ENCODE measurements at places on chromosomes 4 and X.

DNA sequence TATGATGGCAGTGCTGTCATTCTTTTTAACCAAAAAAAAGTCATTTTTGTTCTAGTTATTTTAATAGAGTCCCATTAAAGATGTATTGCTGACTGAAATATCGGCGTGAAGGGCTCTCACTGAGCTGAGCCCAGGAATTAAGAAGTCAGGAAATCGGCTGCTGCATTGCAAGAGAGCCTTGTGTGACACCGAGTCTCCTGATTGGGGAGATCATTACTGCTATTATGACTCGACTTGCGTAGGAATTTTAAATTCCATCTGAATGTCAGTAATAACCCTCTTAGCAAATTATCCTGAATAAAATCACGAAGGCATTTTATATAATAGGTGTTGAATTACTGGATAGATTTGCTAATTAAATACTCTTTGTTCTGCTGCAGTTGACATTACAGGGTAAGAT lies 111.5 kb downstream of the POLA1 start:
- no peak overlapping the region for H3K27ac ChIP-seq
- H3K4me1 ChIP-seq: peaks cover 10% of the 10 kb centered on the region
- H3K27me3 ChIP-seq: no peaks in the 10 kb centered on the region
- DNase-seq: no peak
- peaks cover 8% of the 10 kb centered on the region for H3K36me3 ChIP-seq

DNA sequence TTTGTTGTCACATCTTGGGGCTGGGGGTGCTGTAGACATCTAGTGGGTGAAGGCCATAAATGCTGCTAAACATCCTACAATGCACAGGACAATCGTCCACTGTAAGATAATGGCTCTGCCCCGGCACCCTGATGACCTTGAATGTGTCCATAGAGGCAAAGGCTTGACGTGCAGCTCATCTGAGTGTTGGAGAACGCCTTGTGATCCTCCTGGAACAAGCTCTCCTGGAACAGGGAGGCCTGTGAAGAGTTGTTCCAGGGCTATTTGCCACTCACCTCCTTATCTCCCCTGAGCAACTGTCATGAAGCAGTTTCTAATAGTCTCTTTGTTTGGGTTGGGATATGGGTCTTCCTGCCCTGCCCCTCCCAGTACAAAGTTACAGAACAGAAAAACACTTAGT lies 15.2 kb upstream of the PCYT1B start:
- H3K4me3 ChIP-seq: no peak overlapping the region
- peaks cover 4% of the 10 kb centered on the region for H3K36me3 ChIP-seq
- peaks cover 9% of the 10 kb centered on the region for H3K4me1 ChIP-seq
- no peaks in the 10 kb centered on the region for H3K27me3 ChIP-seq

DNA sequence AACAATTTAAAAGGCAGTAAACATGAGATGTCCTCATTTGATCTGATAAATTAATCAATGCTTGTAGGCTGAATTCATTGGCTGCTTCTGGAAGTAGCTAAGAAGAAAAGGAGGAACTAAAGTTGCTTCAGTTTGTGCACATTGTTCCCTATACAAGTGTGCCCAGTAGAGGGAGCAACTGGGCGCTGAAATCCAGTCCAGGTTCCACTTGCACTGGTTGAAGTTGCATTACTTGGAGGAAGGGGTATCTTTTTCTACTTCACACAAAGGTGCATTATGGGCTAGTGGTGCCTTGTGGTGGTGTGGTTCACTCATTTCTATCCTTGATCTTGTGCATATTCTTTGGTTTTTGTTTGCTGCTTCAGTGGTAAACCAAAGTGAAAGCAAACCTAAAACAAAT lies 67.9 kb upstream of the SOX3 start:
- no peaks in the 10 kb centered on the region for H3K4me1 ChIP-seq
- H3K36me3 ChIP-seq: no peaks in the 10 kb centered on the region
- H3K27ac ChIP-seq: no peak overlapping the region
- H3K27me3 ChIP-seq: peaks cover 3% of the 10 kb centered on the region
- peak; percentile 34 for DNase-seq

DNA sequence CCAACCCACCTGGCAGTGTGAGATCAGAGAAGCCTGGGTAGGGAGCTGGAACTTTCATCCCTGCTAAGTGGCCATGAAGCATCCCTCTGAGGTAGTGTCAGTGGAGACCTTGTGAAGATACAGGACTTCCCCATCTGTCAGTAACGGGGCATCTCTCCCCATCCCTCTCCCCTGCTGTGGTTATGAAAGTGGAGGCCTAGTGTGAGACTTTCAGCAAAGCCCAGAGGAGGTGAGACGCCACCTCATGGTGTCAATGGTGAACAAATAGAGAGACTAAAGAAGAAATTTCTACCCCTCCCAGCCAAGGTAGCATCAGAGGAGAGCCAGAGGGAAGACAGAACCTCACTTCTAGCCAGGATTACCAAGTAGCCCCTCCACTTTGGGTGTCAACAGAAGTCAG lies 150.2 kb downstream of the VEGFC start:
- no peak overlapping the region for H3K27ac ChIP-seq
- no peak for DNase-seq
- no peaks in the 10 kb centered on the region for H3K4me1 ChIP-seq
- H3K27me3 ChIP-seq: no peaks in the 10 kb centered on the region
- H3K4me3 ChIP-seq: no peak overlapping the region
- H3K36me3 ChIP-seq: no peaks in the 10 kb centered on the region

- H3K36me3 ChIP-seq: peaks cover 2% of the 10 kb centered on the region
- H3K27me3 ChIP-seq: no peaks in the 10 kb centered on the region
- no peak overlapping the region for H3K27ac ChIP-seq
- DNase-seq: no peak
Observed at GRCh38 chrX:65741823-65742222, 74.4 kb downstream of the MSN start.

GRCh38 chr4:55838356-55838755 lies 15.1 kb upstream of the EXOC1 start:
- H3K4me3 ChIP-seq: no peak overlapping the region
- H3K27ac ChIP-seq: no peak overlapping the region
- H3K4me1 ChIP-seq: no peaks in the 10 kb centered on the region
- peaks cover 2% of the 10 kb centered on the region for H3K27me3 ChIP-seq
- DNase-seq: no peak
- no peaks in the 10 kb centered on the region for H3K36me3 ChIP-seq

GRCh38 chr4:88854481-88854880 lies 156.9 kb upstream of the NAP1L5 start:
- H3K36me3 ChIP-seq: no peaks in the 10 kb centered on the region
- DNase-seq: no peak
- H3K27ac ChIP-seq: no peak overlapping the region
- H3K4me1 ChIP-seq: no peaks in the 10 kb centered on the region

GRCh38 chr4:6405397-6405706 lies 67.1 kb downstream of the PPP2R2C start:
- H3K4me3 ChIP-seq: no peak overlapping the region
- H3K4me1 ChIP-seq: peaks cover 10% of the 10 kb centered on the region
- no peak overlapping the region for H3K27ac ChIP-seq
- DNase-seq: no peak
- peaks cover 29% of the 10 kb centered on the region for H3K27me3 ChIP-seq
- no peaks in the 10 kb centered on the region for H3K36me3 ChIP-seq

GRCh38 chr4:32499171-32499570 lies 1779.0 kb downstream of the PCDH7 start:
- H3K27ac ChIP-seq: no peak overlapping the region
- H3K27me3 ChIP-seq: no peaks in the 10 kb centered on the region
- H3K36me3 ChIP-seq: no peaks in the 10 kb centered on the region
- no peaks in the 10 kb centered on the region for H3K4me1 ChIP-seq
- no peak for DNase-seq

- no peaks in the 10 kb centered on the region for H3K36me3 ChIP-seq
- no peak for DNase-seq
- H3K4me3 ChIP-seq: no peak overlapping the region
- no peak overlapping the region for H3K27ac ChIP-seq
Observed at GRCh38 chrX:29488919-29489318, 726.4 kb upstream of the MAGEB2 start.

- no peaks in the 10 kb centered on the region for H3K36me3 ChIP-seq
- H3K27ac ChIP-seq: no peak overlapping the region
- peaks cover 3% of the 10 kb centered on the region for H3K4me1 ChIP-seq
- no peak for DNase-seq
- no peaks in the 10 kb centered on the region for H3K27me3 ChIP-seq
Observed at GRCh38 chrX:9164086-9164485, 130.2 kb upstream of the FAM9B start.

GRCh38 chr4:31022702-31023101 lies 302.5 kb downstream of the PCDH7 start:
- H3K4me3 ChIP-seq: no peak overlapping the region
- peaks cover 12% of the 10 kb centered on the region for H3K4me1 ChIP-seq
- H3K27me3 ChIP-seq: no peaks in the 10 kb centered on the region
- no peak overlapping the region for H3K27ac ChIP-seq
- no peak for DNase-seq
- H3K36me3 ChIP-seq: no peaks in the 10 kb centered on the region

GRCh38 chr4:15293711-15294110 lies 134.1 kb upstream of the C1QTNF7 start:
- no peaks in the 10 kb centered on the region for H3K36me3 ChIP-seq
- no peak for DNase-seq
- no peaks in the 10 kb centered on the region for H3K27me3 ChIP-seq
- no peak overlapping the region for H3K27ac ChIP-seq

- no peak for DNase-seq
- no peak overlapping the region for H3K4me3 ChIP-seq
Observed at GRCh38 chr4:39349326-39349725, 16.8 kb downstream of the RFC1 start.

DNA sequence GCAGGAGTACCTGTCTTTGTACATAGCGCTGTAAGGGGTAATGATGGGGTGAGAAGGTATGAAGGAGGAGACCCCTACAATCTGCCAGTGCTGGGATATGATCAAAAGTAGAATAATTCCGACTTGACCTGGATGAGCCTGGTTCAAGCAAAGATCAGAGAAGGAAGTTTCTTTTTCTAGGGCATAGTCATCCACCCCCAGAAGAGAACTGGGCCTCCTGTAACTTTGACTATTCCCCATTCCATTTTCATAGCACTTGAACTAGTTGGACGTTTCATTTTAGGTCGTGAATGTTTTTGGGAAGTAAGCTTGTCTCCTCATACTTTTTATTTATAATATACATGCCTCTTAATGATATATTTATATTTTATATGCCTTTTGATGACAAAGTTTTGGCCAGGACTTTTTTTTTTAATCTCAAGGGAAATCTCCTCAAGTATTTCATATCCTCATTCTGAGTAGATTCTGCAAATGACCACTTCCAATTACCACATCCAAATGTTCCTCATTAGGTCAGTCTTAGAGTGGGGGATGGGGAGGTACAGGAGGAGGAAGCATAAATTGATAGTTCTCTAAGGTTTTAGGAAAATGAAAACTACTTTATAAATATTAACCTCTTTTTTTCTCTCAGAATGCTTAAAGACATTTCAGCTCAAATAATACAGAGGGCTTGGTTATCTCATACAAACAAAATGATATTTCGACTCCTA lies 3.5 kb downstream of the CXorf58 start:
- H3K36me3 ChIP-seq: no peaks in the 10 kb centered on the region
- H3K27me3 ChIP-seq: no peaks in the 10 kb centered on the region
- no peak for DNase-seq
- no peak overlapping the region for H3K4me3 ChIP-seq
- H3K4me1 ChIP-seq: peaks cover 4% of the 10 kb centered on the region
- no peak overlapping the region for H3K27ac ChIP-seq

DNA sequence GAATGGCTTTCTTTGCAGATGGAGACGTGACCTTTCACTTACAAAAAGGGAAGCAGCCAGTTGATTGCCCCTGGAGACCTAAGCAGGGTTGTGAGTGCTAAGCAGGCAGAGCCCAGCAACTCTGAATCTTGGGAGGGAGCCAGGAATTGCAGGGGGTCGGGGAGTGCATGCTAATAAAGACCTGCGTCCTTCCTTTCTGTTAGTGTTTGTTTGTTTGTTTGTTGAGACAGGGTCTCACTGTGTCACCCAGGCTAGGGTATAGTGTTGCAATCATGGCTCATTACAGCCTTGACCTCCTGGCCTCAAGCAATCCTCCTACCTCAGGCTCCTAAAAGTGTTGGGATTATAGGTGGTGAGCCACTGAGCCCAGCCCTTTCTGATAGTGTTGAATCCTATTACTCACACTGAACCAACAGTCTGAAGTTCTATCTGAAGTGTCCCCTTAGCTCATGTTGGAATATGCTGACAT lies 137.4 kb downstream of the CEP135 start:
- no peaks in the 10 kb centered on the region for H3K27me3 ChIP-seq
- H3K4me3 ChIP-seq: no peak overlapping the region
- H3K36me3 ChIP-seq: peaks cover 7% of the 10 kb centered on the region
- no peak overlapping the region for H3K27ac ChIP-seq
- H3K4me1 ChIP-seq: peaks cover 20% of the 10 kb centered on the region

GRCh38 chr4:113368056-113368455 lies 318.6 kb downstream of the ANK2 start:
- no peaks in the 10 kb centered on the region for H3K27me3 ChIP-seq
- no peak overlapping the region for H3K27ac ChIP-seq
- H3K4me1 ChIP-seq: no peaks in the 10 kb centered on the region
- H3K36me3 ChIP-seq: no peaks in the 10 kb centered on the region

DNA sequence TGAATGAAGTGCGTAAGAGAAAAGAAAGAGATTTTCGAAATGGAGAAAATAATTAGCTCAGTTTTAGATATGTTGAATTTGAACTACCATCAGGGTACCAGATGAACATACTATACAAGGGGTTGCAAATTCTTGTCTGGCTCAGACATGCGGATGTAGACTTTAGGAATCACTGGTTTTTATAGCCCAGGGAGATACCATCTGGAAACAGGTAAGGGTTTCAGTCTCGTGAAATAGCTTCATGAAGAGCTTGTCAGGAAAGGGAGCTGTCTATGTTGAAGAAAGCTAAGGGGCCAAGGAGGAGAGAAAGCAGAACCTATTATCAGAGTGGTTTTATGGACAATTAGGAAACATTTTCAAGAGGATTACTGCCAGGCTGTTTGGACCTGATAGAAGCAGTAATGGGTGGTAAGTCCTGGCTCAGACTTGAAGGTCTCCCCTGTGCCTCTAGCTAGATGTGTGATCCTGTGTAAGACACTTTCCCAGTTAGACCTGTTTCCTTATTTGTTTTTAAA lies 6.7 kb downstream of the RAB9A start:
- H3K36me3 ChIP-seq: peaks cover 5% of the 10 kb centered on the region
- H3K4me1 ChIP-seq: peaks cover 22% of the 10 kb centered on the region
- H3K27ac ChIP-seq: peak overlapping the region; percentile 7
- H3K4me3 ChIP-seq: no peak overlapping the region
- no peak for DNase-seq
- no peaks in the 10 kb centered on the region for H3K27me3 ChIP-seq

GRCh38 chrX:97322401-97322800 lies 438.7 kb downstream of the RPA4 start:
- H3K4me1 ChIP-seq: no peaks in the 10 kb centered on the region
- no peak for DNase-seq
- H3K27me3 ChIP-seq: no peaks in the 10 kb centered on the region
- H3K27ac ChIP-seq: no peak overlapping the region
- no peak overlapping the region for H3K4me3 ChIP-seq

- peak overlapping the region; percentile 59 for H3K27ac ChIP-seq
- H3K4me1 ChIP-seq: peaks cover 8% of the 10 kb centered on the region
- H3K4me3 ChIP-seq: no peak overlapping the region
- no peaks in the 10 kb centered on the region for H3K27me3 ChIP-seq
Observed at GRCh38 chr4:67712650-67713528, 11.9 kb upstream of the UBA6 start.

- no peaks in the 10 kb centered on the region for H3K27me3 ChIP-seq
- peaks cover 10% of the 10 kb centered on the region for H3K36me3 ChIP-seq
- H3K4me3 ChIP-seq: peak overlapping the region; percentile 88
Observed at GRCh38 chrX:48909703-48910294, 1.6 kb downstream of the SLC35A2 start.

Measured in progenitor cell of endocrine pancreas (in vitro differentiated cells).